GM23248 (cell line): ENCODE measurements at places on chromosomes 3 and 15.

DNA sequence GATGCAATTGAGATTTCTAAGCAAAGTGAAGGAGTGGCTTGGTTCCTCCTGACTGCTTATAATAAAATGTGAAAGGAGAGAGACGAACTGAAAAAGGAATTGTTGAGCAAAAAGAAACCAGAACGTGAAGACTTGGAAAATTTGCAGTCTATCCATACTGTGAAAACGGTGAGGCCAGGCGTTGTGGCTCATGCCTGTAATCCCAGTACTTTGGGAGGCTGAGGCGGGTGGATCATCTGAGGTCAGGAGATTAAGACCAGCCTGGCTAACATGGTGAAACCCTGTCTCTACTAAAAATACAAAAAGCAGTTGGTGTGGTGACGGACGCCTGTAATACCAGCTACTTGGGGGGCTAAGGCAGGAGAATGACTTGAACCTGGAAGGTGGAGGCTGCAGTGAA is 56.7 kb upstream of the TSPAN3 start:
- no peak for DNase-seq

- DNase-seq: no peak
Observed at GRCh38 chr15:25932696-25933095, 69.6 kb upstream of the ATP10A start.

DNA sequence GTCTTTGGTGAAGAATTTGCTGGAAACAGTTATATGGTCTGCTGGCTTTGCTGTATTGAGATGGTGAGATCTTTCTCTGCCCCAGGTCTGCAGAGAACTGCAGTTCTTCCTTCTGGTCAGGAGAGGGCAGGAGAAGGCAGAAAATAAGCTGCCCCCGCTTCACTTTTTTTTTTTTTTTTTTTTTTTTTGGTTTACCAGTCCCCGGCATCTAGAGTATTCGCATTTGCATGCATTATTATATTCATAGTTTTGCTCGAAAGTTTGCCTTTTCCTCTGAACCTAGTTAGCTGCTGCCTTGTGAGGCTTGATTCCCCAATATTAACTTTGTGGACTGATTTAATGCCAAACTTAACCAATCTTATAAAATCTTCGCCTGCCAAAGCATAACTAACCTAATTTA is 10.6 kb upstream of the PARL start:
- peak; percentile 74 for DNase-seq

- peak; percentile 67 for DNase-seq
Observed at GRCh38 chr3:39707314-39707909, 102.0 kb upstream of the MYRIP start.
